ENCODE measurements at places on chromosomes 7 and 10.

DNA sequence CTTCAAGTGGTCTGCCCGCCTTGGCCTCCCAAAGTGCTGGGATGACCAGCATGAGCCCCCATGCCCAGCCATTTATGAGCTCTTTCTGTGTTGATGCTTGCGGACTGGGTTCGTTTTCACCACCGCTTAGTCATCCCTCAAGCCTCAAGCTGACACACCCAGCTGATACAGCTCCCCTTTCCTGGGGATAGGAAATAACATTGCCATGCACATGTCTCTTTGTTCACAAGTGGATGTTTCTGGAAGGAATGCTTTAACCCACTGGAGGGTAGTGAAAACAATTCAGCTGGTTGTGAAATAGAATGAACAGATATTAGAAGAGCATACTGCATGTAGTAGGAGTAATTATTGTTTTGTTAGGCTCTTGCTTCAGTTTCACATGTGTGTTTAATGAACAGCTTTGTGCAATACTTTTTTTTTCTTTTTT lies 8.5 kb upstream of the METTL27 start:
- no peak for DNase-seq

DNA sequence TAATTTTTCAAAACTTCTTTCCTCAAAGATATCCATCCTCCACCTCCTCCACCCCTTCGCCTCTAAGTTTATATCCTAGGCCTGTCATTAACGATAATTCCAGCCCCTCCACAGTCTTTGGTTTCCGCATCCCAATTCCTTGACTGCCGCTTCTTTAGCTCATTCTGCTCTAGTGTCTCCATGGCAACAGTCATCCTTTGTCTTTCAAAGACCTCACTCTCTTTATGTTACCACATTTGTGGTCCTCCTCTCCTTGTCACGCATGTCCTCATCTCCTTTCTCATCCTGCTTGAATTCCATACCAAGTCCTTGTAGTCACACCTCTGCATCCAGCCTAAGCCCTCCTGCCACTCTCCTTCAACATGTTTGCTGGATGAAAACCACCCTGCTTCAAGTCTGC lies 511.2 kb upstream of the KLF6 start:
- DNase-seq = no peak

GRCh38 chr10:58585435-58585834 lies 72.8 kb downstream of the BICC1 start:
- no peak for DNase-seq

DNA sequence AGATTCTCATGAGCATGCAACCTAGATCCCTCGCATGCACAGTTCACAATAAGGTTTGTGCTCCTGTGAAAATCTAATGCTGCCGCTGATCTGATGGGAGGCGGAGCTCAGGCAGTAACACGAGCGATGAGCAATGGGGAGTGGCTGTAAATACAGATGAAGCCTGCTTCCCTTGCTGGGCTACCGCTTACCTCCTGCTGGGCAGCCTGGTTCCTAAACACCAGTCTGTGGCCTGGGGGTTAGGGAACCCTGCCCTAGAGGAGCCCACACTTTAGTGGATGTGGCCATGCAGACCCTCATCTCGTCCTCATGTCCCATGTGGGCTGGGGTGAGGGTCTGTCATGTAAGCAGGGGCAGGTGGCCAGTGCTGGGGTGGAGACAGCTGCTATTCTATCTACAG lies 417.6 kb downstream of the GLRX3 start:
- DNase-seq = no peak

GRCh38 chr10:25902002-25902401 lies 32.0 kb upstream of the MYO3A start:
- DNase-seq = no peak

DNA sequence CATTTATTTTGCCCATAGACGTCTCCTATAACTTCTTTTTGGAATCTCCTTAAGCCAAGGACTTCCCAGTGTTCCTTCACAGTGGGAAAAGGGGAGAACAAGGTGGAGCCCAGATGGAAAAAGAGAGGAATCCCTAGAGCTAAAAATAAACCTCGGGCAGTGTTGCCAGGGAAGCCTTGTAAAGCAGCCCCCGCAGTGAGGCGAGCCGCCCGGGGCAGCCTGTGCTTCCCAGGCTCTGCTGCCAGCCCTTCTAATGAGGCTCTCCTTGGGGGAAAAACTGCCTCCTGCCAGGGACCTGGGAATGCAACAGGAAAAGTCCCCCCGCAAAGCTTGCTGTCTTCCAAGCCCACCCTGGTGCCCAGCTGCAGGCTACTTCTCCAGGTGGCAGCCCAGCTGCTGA lies 71.7 kb downstream of the SH3PXD2A start:
- DNase-seq = no peak

GRCh38 chr10:114404171-114405010 lies at the start of gene AFAP1L2:
AFAP1L2 (minus strand) TSS chr10:114404502; CDS start chr10:114404455, 47 bp downstream.
- no peak for DNase-seq

DNA sequence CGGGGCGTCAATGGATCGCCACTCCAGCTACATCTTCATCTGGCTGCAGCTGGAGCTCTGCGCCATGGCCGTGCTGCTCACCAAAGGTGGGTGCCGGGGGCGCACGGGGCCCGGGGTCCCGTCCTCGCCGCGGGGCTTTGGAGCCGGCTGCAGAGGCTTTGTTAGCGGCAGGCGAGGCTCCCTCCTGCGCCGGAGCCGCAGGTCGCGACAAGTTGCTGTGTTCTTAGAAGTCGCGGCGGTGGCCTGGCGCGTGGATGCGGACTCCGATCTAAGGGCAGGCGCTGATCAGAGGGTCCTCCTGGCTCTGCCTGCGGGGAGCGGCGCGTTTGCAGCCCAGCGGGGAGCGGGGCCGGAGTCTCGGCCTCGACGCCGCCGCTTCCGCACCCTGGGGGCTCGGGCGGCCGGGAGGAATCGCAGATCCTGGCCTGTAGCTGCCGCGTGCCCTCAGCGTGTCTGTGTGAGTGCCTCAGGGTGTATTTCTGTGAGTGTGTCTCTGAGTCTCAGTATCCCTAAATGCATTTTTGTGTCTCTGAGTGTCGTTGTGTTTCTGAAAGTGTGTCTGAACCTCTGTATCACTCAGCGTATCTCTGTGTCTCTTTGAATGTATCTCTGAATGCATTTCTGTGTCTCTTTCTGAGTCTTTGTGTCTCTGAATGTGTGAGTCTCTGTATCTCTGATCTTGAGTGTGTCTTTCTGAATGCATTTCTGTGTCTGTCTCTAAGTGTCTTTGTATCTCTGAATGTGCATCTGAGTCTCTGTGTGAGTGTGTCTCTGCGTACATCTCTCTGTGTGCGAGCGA lies 766 bp downstream of the BAMBI start:
- peak; percentile 14 for DNase-seq

- no peak for DNase-seq
Observed at GRCh38 chr10:119509909-119510451, 32.5 kb downstream of the RGS10 start.

GRCh38 chr10:86671985-86672710 lies 3.8 kb downstream of the LDB3 start:
- no peak for DNase-seq

GRCh38 chr7:42662862-42663261 lies 249.0 kb downstream of the C7orf25 start:
- DNase-seq = no peak

- no peak for DNase-seq
Observed at GRCh38 chr7:151901828-151902227, 24.9 kb upstream of the PRKAG2 start.

DNA sequence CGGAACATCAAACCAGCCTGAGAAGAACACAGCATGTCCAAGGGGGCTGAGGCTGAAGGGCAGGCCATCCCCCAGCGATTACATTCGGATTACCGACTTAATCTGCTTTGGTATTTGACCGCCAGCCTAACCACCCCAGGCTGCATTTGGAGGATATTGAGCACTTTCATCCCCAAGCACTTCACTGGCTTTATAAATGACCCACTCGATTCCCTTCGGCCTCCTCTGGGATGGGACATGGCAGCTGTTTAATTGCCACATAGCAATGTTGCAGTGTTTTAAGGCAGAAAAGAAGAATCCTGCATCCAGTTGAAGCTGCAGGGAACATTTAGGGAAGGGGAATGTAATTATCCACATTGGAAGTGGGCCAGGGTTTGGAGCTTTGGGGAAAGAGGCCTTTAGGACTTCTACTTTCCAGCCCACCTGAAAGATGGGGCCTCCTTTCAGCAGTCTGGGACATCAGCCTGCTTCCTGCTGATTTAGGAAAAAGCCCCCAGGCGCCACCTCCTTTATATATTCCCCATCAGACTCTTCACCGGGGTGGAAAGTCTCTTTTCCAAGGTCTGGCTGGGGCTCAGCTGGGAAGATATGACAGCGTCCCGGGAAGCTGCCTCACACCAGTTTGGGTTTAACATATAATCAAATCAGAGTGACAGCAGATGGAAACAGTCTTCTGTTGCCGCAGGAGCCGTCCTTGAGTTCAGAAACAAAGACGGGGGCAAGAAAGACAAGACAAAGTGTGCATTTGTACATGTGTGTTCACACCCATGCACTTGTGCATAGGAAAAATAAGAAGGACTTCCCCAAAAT lies 9.2 kb downstream of the DPCD start:
- no peak for DNase-seq

DNA sequence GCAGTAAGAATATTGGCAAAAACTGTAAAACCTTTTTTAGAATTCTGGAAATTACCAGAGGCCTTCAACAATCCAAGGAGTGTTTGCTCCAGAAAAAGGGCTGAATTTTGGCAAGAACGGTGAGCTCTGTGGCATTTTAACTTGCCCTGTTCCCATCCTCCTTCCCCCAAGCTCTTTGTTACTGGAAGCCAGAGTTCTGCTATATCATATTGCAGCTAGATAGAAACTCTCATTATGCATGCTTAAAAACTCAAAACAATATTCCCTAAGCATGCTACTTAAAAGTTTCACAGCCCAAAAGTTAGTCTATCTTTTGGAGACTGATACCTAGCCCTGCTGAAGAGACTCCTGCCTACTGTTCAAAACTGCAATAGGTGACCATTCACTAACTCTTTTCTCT lies 70.6 kb upstream of the GPR37 start:
- no peak for DNase-seq
